Smooth muscle cell of the umbilical artery (primary cell): ENCODE measurements at places on chromosomes 3 and 15. TPM values are rescaled to one million over a fixed set of nuclear protein-coding genes. Genes with fewer than 3 reads are reported as not detected.

KLHL6 gene
- total RNA-seq = under 0.01 TPM in 2 replicates

RAB27A gene
- total RNA-seq = 8.0 and 12.0 TPM in 2 replicates

PAQR9 gene
- total RNA-seq = 0.05 TPM in 1 of 2 replicates, not detected in the other

CPN2 gene
- total RNA-seq = not detected in 2 replicates

TMEM212 gene
- total RNA-seq = not detected in 2 replicates

NLGN1 gene
- 0.59 and 0.92 TPM in 2 replicates for total RNA-seq

GHSR gene
- not detected in 2 replicates for total RNA-seq

PLSCR2 gene
- total RNA-seq = not detected in 2 replicates

SFMBT1 gene
- total RNA-seq = 3.3 and 6.4 TPM in 2 replicates

DLEC1 gene
- under 0.01 and 0.09 TPM in 2 replicates for total RNA-seq

SPTSSB gene
- not detected in 2 replicates for total RNA-seq

CATSPER2 gene
- 0.89 and 9.6 TPM in 2 replicates for total RNA-seq

GABPB1 gene
- 43.7 and 46.5 TPM in 2 replicates for total RNA-seq

ALDH1L1 gene
- not detected in 2 replicates for total RNA-seq

CLDN1 gene
- 4.3 and 10.4 TPM in 2 replicates for total RNA-seq

NDN gene
- 62.5 and 94.7 TPM in 2 replicates for total RNA-seq

P2RY12 gene
- total RNA-seq = not detected in 2 replicates

IL17RB gene
- not detected in 2 replicates for total RNA-seq

TRPM1 gene
- total RNA-seq = not detected in 2 replicates

SLC12A1 gene
- total RNA-seq = not detected in 2 replicates

GMNC gene
- total RNA-seq = 0.30 TPM in 1 of 2 replicates, not detected in the other

KCNH8 gene
- total RNA-seq = under 0.01 TPM in 1 of 2 replicates, not detected in the other

OR5K2 gene
- total RNA-seq = not detected in 2 replicates

OCA2 gene
- total RNA-seq = not detected in 2 replicates

SQOR gene
- total RNA-seq = 44.5 and 55.8 TPM in 2 replicates

LDHAL6B gene
- total RNA-seq = not detected in 2 replicates

MEIS2 gene
- 56.7 and 63.4 TPM in 2 replicates for total RNA-seq

SELENOT gene
- 200 and 238 TPM in 2 replicates for total RNA-seq

SPATA12 gene
- not detected in 2 replicates for total RNA-seq

MITF gene
- total RNA-seq = 0.74 and 3.6 TPM in 2 replicates

LRRC2 gene
- under 0.01 and 0.23 TPM in 2 replicates for total RNA-seq

SLC30A4 gene
- 14.0 and 15.1 TPM in 2 replicates for total RNA-seq

PRICKLE2 gene
- total RNA-seq = 47.7 and 93.2 TPM in 2 replicates

ITIH1 gene
- total RNA-seq = not detected in 2 replicates

TLR9 gene
- under 0.01 TPM in 1 of 2 replicates, not detected in the other for total RNA-seq

UNC45A gene
- total RNA-seq = 81.4 and 106 TPM in 2 replicates

GOLGA8J gene
- not detected in 2 replicates for total RNA-seq

ALPK3 gene
- 0.89 and 9.8 TPM in 2 replicates for total RNA-seq
